ENCODE measurements at places on chromosomes 5 and 9.

- DNase-seq: no peak
These were observed 16.8 kb upstream of the RNF38 start for GRCh38 chr9:36416890-36417289.

DNA sequence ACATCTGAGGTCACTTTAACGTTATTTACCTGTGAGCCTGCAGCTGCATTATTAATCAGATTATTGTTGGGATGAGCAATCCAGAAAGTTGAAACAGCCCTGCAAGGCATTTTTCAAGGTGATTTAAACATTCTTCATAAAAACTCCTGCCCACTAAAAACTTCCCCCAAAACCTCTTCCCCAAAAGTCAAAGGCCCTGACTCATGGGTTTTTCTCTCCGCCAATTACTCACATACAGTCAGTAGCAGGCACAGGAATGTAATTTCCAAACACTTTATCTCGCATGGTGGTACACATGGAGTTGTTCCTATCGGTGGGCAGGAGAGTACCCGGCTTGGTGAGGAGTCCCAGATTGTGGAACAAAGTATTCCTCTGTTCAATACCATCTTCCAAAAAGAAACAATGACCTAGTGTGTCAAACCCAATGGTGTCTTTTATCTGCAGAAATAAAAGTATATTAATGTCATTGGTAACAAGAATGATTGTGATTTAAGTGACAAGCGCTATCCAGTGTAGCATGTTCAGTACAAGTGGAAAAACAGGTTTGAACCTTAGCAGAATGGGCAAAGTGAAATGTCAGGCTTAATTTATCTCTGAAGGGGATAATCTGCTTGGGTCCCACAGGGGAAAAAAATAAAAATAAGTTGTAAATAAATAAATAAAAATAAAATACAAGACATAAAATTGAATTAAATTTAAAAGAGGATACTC, 38.3 kb downstream of the CEMIP2 start:
- no peak for DNase-seq

GRCh38 chr5:172361566-172362238, 78.1 kb upstream of the UBTD2 start:
- peak; percentile 25 for DNase-seq

DNA sequence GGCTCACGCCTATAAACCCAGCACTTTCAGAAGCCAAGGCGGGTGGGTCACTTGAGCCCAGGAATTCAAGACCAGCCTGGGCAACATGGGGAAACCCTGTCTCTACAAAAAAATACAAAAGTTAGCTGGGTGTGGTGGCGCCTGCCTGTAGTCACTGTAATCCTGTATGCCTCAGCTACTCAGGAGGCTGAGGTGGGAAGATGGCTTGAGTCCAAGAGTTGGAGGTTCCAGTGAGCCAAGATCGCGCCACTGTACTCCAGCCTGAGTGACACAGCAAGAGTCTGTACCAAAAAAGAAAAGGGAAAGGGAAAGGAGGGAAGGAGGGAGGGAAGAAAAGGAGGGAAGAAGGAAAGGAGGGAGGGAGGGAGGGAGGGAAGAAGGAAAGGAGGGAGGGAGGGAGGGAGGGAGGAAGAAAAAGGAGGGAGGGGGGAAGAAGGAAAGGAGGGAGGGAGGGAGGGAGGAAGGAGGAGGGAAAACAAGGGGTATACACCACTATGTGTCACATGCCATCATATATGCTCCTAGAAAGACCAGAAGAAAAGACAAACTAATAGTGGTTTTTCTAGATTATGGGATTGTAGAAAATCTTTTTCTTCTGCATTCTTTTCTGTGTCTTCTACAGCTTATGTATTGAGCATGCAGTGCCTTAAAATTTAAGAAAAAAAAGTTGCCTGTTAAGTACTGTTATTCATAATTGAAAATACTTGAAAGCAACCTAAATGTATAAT, 240.1 kb downstream of the DENND1A start:
- no peak for DNase-seq

DNA sequence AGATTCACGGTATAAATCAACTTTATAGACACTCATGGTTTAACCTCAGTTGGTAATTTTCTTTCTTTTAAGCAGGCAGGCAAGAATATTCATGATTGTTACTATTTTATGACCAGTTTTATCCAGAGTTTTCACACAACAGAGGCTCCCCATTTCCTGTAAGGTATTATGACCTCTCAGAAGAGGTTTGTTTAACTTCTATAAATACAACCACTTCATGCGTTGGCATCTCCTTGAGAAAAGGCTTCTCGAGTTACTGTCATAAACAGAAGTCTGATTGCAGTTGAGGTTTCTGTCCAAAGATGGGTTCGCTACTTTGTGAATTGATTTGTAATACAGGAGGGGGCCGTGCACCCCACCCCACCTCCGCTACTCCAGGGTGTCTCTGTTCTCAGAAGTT, 55.3 kb downstream of the ENTREP1 start:
- DNase-seq: no peak

- no peak for DNase-seq
These were observed 286.1 kb downstream of the IRX2 start for GRCh38 chr5:2465383-2465782.

GRCh38 chr5:97004423-97005060, 68.7 kb downstream of the LNPEP start:
- no peak for DNase-seq

GRCh38 chr5:55821731-55822512, 29.2 kb upstream of the IL31RA start:
- DNase-seq: no peak

DNA sequence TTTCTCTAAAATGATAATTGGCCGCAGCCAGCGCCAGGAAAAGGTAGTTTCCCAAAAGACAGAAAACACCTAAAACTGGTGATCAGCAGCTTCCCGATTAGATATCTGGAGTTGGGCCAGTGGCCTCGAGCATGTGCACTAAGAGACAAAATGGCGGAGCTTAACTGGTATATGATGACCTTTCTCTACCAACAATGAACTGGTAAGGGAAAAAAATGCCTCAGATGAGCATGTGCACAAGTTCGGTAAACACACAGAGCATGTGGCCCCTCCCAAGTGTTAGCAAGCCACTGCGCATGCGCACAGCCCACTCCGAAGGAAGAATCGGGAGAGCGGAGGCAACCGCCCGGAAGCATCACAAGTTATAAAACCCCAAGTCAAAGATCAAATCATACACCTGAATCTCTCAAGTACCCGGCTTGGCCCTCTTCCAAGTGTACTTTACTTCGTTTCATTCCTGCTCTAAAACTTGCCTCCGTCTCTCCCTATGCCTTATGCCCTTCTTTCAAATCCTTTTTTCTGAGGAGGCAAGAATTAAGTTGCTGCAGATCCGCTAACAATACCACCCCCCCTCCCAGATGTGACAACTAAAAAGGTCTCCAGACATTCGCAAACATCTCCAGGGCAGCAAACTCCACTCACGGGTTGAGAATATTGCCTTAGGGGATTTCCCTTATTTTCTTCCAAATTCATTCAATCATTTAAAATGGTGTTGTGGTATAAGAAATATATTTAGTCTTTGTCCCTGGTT, 15.0 kb upstream of the PTBP3 start:
- peak; percentile 77 for DNase-seq

DNA sequence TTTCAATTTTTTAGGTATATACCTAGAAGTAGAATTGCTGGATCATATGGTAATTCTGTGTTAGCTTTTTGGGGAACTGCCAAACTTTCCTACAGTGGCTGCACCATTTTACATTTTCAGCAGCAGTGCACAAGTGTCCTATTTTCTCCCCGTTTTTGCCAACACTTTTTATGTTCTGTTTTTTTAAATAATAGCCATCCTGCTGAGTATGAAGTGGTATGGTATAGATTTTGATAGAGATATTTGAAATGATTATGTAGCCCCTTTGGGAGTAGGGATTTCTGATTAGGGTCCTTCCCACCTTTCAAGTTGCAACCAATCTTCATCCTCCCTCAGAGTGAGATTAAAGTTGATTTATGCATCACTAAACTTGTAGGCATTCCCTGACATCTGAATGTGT, 76.5 kb downstream of the ARHGEF28 start:
- DNase-seq: no peak

DNA sequence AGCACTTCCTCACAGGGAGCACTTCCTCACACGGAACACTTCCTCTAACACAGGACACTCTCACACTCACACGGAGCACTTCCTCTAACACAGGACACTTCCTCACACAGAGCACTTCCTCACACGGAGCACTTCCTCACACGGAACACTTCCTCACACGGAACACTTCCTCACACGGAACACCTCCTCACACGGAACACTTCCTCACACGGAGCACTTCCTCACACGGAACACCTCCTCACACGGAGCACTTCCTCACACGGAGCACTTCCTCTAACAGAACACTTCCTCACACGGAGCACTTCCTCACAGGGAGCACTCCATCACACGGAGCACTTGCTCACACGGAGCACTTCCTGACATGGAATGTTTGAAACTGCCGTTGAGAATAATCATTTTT, 13.4 kb downstream of the POMT1 start:
- DNase-seq: no peak

GRCh38 chr5:35783551-35783950, 73.1 kb upstream of the IL7R start:
- no peak for DNase-seq

- DNase-seq: no peak
These were observed 174.0 kb downstream of the HMHB1 start for GRCh38 chr5:143985832-143986515.

- DNase-seq: no peak
These were observed 118.1 kb downstream of the NUDT12 start for GRCh38 chr5:103444333-103445038.

DNA sequence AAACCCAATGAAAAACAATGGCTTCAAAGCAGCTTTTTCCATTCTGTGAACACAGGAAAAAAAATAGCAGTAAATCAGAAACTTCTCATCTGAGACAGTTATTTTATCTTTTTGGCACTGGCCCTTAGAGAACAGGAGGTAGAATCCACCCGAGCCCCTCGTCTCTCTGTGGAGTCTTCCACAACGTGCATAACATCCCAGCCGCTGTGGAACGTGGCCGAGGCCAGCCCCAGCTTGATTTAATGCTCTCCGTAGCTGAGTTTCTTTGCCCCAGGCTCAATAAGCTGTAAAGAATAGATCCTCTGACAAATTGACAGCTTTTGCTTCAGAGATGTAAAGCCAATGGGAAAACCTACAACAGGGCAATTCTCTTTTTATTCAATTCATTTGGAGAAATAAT, 107.9 kb upstream of the DAP start:
- DNase-seq: no peak

DNA sequence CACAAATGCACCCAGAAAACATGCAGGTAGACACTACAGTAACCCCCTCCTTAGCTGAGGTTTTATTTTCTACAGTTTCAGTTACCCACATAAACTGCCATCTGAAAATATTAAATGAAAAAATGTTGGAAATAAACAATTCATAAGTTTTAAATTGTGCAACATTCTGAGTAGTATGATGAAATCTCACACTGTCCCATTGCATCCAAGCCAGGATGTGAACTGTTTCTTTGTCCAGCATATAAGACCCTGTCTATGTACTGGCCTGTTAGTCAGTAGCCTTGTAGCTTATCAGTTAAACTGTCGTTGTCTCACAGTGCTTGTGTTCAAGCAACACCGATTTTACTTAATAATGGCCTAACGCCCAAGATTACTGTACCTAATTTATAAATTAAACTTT, 630.5 kb downstream of the ANXA1 start:
- DNase-seq: no peak

GRCh38 chr9:133656211-133657119, 20.3 kb downstream of the DBH start:
- DNase-seq: peak; percentile 59

GRCh38 chr5:119357808-119358529, 2.1 kb downstream of the TNFAIP8 start:
- DNase-seq: no peak

DNA sequence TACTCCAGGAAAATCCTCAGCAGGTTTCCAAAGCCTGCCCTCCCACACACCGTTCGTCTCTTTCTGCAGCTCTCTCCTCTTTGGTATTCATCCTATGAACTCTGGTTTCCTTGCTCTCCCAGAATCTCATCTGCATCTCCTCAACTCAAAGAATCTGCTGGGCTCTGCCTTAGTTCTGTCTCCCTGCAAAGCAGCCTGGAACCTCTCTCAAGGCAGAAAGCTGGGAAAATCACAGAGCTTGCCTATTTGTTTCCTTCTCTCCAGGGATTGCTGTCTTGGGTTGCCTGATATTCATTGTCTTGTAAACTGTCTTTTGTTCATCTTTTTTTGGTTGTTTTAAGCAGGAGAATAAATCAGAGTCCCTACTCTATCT, 5.3 kb upstream of the ERAP2 start:
- no peak for DNase-seq

GRCh38 chr5:9156282-9156681, 389.6 kb downstream of the SEMA5A start:
- DNase-seq: no peak

DNA sequence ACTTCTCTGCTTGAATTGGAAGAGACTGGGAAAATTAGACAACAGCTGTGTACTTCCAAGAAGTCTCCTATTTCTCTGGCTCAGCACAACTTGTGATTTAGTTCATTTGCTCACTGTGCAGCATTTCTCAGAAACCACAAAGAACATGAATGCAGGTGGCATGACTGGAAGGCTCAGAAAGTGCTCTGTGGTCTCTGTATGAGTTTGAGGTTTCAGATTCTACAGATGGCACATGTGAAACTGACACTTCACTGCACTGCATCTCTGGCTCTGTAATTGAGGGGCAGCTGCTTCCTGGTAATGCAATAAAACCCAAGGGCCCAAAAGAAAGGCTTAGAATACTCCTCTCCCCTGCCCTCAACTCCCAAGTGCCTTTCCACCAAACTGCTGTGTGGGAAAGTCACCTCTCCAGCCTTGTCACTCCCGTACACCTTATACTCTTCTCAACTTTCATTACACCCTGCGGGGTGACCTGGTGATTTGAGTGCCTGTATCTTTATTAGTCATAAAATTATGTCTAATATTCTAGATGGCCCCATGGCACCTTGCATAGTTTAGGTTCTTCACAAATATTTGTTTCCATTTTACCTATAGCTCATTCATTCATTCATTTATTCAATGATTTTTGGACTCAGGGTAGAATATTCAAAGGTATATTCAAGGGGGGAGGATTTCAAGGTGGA, 82.5 kb downstream of the ESM1 start:
- peak; percentile 83 for DNase-seq

GRCh38 chr9:9963841-9964240, 649.0 kb downstream of the PTPRD start:
- DNase-seq: no peak

DNA sequence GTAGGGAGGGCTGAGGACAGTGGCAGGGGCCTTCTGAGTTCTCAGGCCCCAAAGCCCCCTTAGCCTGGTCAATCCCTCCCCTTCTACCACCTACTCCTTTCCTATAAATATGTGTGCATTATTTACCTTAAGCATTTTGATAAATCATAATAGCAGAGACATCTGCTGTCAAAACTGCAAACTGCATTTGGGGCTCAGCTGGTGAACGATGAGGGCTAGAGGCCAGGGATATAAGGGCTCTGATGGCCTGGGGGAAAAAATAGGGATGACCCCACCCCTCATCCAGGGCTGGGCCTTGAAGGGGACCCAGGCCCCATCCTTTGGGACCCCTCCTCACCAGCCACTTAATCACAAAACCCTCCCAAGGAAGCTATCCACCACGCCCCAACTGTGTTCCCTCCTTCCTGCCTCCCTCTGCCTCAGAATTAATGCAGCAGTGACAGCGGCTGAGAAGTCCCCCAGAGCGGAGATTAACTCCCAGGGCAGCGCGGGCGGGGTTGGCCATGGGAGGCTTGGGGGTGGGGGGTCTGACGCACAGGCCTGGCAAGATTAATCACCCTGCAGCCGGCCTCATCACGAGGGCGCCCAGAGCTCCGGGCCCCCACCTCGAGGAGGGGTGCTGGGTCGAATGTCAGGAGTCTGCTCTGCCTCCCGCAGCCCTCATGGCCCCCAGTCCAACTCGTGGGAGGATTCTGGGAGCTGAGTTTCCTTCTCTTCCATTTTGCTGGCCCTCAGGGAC, 42.1 kb downstream of the CXXC5 start:
- peak; percentile 48 for DNase-seq

All from activated CD8-positive, alpha-beta T cell treated with anti-CD3 and anti-CD28 coated beads, Interleukin-2, amount 10 ng/mL, durations not matched to agents 7 days and 5 days (primary cell).